Ecto neural progenitor cell (in vitro differentiated cells): ENCODE measurements at places on chromosomes 6 and 20.
A peak's percentile ranks its signal among the peaks of the same experiment; 100 is the strongest.

GRCh38 chr6:135493218-135493961 lies 4.2 kb downstream of the AHI1 start:
- DNase-seq = no peak

GRCh38 chr6:148835920-148836441 lies 89.2 kb downstream of the UST start:
- no peak for DNase-seq

GRCh38 chr6:25202504-25202903 lies 76.7 kb upstream of the CARMIL1 start:
- DNase-seq = no peak

GRCh38 chr20:16219182-16219581 lies 354.1 kb downstream of the KIF16B start:
- no peak for DNase-seq

GRCh38 chr6:41739041-41739440 lies 3.6 kb upstream of the TFEB start:
- no peak for DNase-seq

GRCh38 chr20:5072756-5073659 lies 46.8 kb downstream of the PCNA start:
- DNase-seq = no peak

DNA sequence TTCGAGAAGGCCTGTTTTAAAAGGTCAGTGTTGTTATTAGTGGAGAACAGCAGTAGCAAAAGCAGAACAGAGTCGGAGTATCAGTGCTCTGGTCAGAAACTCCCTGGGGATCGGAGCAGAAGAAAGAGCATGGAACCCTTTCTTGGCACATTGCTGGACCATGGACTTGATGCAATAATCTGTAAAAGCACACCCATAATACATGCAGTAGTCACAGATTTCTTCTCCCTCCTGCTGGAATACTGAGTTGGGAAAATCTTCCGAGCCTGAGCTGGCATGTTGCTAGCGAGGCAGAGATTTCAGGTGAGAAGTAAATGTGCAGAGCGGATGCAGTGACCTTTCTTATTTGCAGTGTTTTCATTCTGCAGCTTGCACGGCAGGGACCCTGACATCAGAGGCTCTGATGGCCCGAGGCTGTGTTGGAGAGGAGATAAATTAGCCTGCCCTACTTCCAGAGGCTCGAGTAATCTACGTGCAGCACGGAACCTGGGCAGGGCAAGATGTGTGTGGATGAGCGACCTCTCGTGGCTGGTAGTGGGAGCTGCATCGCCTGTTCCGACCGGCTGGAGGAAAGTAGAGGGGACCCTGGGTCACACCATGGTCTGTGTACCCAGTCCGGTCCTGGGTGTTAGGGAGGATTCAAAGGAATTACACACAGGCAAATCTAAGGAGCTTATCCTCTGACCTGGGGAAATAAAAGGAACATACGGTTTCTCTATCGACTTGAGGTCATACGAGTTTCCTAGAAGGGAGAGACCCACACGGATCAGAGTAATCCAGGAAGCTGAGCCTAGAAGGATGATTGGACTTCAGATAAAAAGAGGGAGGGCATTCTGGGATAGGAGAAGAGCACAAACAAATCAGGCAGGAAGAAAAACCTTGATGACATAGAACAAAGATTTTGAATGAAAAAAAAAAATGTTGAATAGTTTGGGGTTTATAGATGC lies 137.0 kb upstream of the STMND1 start:
- peak; percentile 91 for DNase-seq

GRCh38 chr6:150887978-150888563 lies 22.6 kb downstream of the MTHFD1L start:
- no peak for DNase-seq

- DNase-seq = no peak
Observed at GRCh38 chr6:43471399-43471798, 6.0 kb upstream of the TJAP1 start.

- no peak for DNase-seq
Observed at GRCh38 chr20:6718662-6719368, 48.7 kb upstream of the BMP2 start.

- no peak for DNase-seq
Observed at GRCh38 chr6:30441171-30441570, 48.1 kb upstream of the HLA-E start.

- DNase-seq = no peak
Observed at GRCh38 chr6:137754366-137754765, 112.7 kb upstream of the TNFAIP3 start.

GRCh38 chr6:157263881-157264397 lies 59.4 kb downstream of the TMEM242 start:
- DNase-seq = no peak

DNA sequence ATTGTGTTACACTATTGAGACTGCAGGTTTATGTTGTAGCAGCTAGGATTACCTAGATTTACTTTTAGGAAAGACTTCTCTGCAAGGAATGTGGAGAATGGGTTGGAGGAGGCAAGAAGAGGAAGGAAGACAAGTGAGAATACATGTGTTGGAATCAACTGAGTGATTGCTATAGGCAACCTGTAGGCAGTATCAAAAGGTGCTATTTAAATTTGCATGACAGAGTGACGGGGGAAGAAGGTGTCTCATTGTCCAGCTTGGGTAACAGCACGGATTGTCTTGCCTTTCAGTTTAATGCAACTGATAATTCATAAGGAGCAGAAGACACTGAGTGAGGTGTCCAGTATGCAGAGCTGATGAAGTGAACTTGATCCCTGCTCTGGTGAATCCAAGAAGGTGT lies 19.4 kb downstream of the SERPINB9 start:
- no peak for DNase-seq

- no peak for DNase-seq
Observed at GRCh38 chr6:328136-328670, 35.9 kb downstream of the DUSP22 start.

GRCh38 chr6:163180874-163181541 lies 233.5 kb upstream of the QKI start:
- peak; percentile 78 for DNase-seq

- DNase-seq = no peak
Observed at GRCh38 chr20:52231230-52231746, 39.7 kb upstream of the ZFP64 start.
